ENCODE measurements at places on chromosomes 5 and 9.

- no peak for DNase-seq
Observed at GRCh38 chr9:136086951-136087740, 7.9 kb downstream of the NACC2 start.

DNA sequence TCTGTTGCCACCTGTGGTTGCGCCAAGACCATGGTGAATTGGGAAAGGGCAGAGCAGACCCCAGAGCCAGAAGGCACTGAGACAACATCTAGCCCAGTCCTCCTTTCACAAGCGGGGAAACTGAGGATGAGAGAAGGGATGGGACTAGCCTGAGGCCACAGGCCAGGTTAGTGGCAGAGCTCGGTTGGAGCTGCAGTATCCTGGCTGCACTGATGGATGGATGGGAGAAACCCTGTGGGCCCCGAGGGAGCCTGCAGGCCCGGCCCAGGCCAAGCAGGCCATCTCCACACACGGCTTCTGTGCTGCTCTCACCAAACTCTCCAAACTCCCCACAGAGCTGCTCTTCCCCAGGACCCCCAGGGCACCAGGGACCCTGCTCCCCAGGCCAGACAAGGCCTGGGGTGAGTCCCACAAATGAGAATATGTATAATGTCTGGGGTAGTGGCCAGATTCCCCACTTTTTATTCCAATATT, 60.2 kb downstream of the TSTD2 start:
- peak; percentile 1 for DNase-seq

- no peak for DNase-seq
Observed at GRCh38 chr5:175060257-175060656, 335.9 kb downstream of the MSX2 start.

- DNase-seq, result no peak
Observed at GRCh38 chr5:62596691-62597090, 18.1 kb downstream of the LRRC70 start.

GRCh38 chr9:33340186-33340585, 49.9 kb downstream of the NFX1 start:
- DNase-seq, result no peak

DNA sequence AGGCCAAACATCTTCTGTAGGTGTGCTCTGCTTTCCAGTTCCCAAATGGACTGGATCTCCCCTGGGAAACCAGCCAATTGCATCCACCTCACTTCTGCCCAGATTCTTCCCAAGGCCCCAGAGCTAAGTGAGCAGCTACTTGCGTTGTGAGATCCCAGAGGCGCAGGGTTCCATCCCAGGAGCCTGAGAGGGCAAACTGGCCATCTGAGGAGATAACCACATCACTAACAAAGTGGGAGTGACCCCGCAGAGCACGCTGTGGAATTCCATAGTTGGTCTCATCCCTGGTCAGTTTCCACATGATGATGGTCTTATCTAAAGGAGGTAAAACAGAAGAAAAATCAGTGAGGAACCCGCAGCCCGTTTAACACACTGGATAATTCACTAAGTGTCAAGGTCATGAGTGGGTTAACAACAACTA, 1.7 kb downstream of the RACK1 start:
- no peak for DNase-seq

- no peak for DNase-seq
Observed at GRCh38 chr5:173714551-173715428, 98.3 kb upstream of the BOD1 start.

GRCh38 chr9:138048184-138048583, 170.6 kb downstream of the CACNA1B start:
- peak; percentile 27 for DNase-seq

DNA sequence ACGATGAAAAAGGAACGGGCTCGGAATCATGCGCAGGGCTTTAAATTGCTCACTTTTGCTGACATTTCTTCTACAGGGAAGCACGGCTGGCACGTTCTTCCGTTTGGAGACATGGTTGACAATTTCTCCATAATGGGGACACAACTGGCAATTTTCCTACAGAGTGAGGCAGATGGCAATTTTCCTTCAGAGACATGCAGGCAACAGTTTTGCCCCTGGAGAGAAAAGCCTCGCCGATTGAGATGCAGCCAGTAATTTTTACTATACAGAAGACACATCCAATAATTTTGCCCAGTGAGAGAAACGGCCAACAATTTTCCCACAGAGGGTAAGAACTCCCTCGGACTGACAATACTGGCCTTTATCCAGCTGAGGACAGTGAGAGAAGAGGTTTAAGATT, 90.9 kb upstream of the GPR151 start:
- no peak for DNase-seq

DNA sequence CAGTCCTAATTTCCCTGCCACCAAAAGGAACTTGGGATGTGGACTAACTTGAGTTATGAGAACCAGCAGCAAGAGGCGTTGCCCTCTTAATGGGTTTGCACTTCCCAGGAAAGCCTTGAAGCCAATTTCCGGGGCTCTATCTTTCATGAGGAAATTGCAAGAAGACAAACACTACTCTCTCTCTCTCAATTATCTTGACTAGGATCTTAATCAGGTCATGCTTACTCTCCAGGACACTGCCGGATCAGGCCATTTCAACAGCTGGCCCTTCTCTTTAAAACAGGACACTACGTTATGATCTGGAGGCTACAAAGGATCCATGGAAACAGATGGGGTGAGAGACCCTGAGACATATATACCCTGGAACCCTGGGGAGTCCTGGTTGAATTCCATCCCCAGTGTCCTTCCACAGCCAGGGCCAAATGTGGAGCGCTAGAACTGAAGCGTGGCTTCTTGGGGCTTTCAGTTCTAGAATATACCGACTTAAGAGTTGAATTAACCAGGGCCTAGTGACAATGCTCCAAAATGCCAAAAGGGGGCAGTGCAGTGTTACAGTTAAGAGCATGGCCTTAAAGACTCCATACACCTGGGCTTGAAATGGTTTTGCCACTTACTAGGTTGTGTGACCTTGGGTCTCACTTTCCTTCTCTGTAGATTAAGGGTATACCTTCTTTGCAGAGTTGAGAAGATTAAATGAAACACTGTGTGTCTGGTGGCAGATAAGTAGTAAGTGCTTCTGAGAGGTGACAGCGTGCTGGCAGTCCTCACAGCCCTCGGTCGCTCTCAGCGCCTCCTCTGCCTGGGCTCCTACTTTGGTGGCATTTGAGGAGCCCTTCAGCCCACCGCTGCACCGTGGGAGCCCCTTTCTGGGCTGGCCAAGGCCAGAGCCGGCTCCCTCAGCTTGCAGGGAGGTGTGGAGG, 21.1 kb downstream of the FAM219A start:
- DNase-seq, result no peak

- no peak for DNase-seq
Observed at GRCh38 chr5:138752341-138752950, 779 bp upstream of the CTNNA1 start.

GRCh38 chr9:100913257-100913656, 115.3 kb upstream of the PLPPR1 start:
- no peak for DNase-seq

GRCh38 chr9:106878934-106879333, 16.0 kb downstream of the ZNF462 start:
- no peak for DNase-seq

- DNase-seq, result no peak
Observed at GRCh38 chr5:179716286-179716685, 16.3 kb upstream of the MAML1 start.

DNA sequence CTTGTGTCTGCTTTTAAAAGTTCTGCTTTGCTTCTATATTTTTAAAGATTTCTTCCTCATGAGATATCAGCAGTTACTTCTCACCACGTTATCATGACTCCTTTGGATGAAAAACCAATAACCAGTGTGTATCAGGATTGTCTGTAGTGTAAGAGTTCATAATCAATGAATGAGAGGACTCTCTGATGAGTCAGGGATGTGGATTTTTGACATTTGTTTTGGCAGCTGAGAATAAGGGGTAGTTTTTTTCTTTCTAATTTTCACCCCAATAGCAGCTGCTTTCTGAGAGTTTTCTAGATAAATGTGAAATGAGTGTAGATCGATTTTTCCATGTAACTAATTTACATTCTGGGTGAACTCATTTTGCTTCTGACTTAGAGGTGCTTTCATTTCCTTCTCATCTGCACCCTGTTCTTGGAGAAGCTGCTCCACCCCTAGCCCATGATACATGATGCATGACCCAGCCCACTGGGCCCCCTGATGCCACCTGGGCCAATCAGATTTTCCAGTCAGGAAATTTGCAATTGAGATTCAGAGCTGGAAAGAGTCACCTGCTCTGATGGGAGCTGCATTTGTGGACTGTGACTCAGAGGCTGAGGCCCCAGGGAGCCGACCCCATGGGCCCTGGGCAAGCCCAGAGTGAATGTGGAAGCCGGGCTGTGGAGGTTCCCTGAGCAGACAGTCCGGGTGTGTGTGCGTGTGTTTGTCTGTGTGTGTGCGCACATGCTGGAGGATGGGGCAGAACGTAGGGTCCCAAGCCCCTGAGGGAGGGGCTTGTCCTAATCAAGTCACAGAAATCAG, 159.3 kb downstream of the RGS3 start:
- DNase-seq, result peak; percentile 69

- DNase-seq, result no peak
Observed at GRCh38 chr5:9212605-9213004, 333.3 kb downstream of the SEMA5A start.

DNA sequence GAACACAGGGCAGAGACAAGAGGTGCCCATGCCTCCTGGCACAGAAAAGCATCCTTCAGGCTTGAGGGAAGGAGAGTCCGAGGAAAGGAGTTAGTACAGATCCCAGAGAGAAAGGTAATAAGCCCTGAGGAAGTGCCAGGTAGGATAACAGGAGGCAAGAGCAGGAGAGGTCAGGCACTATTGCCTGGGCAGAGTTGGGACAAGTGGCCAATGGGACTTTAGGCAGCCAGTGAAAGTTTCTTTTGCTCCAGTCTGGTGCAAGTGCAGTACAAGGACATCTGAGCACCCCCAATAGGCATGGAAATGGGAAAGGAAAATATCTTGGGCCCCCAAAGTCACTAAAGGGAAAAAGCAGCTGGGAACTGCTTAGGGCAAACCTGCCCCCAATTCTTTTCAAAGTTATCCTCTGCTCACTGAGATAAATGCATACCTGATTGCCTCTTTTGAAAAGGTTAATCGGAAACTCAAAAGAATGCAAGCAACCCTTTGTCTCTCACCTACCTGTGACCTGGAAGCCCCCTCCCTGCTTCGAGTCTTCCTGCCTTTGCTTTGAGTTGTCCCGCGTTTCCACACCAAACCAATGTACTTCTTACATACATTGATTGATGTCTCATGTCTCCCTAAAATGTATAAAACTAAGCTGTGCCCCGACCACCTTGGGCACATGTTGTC, 46.5 kb downstream of the ELOVL7 start:
- no peak for DNase-seq

DNA sequence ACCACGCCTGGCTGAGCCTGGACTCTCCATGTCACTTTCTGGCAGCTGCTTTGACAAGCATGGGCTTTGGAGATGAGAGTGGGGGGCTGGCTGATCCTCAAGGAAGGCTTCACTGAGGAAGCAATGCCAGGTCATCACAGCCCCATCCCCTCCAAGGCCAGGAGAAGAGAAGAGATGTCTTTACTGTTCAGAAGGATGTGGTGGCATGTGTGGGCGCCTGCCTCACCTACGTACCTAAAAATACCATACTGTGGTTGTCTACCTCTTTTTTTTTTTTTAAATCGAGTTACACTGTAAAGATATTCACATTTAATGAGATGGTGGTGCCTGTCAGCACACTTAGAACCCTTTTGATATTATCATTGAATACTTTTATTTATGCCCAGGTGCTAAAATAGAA, 26.4 kb upstream of the CTNNA1 start:
- no peak for DNase-seq

DNA sequence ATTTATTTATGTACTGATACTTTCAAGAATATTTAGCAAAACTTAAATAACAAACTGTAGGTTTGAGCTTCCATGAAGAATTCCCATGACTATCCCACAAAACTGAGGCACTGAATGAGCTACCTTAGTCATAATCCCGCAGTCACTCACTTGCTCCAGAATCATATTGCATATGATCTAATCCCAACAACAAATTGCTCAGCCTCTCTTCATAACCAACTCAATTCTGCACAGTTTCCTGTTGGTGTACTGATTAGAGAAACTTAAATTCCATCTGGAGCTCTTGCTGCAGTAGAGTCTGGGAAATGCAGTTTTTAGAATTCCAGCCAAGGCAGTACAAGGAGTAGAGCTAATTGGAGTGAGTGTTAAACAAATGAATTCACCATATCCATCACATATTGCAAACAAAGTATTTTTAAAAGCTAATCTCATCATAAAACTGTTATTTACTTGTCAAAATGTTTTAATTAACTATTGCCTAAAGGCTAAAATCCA, 35.7 kb upstream of the CDH18 start:
- no peak for DNase-seq

DNA sequence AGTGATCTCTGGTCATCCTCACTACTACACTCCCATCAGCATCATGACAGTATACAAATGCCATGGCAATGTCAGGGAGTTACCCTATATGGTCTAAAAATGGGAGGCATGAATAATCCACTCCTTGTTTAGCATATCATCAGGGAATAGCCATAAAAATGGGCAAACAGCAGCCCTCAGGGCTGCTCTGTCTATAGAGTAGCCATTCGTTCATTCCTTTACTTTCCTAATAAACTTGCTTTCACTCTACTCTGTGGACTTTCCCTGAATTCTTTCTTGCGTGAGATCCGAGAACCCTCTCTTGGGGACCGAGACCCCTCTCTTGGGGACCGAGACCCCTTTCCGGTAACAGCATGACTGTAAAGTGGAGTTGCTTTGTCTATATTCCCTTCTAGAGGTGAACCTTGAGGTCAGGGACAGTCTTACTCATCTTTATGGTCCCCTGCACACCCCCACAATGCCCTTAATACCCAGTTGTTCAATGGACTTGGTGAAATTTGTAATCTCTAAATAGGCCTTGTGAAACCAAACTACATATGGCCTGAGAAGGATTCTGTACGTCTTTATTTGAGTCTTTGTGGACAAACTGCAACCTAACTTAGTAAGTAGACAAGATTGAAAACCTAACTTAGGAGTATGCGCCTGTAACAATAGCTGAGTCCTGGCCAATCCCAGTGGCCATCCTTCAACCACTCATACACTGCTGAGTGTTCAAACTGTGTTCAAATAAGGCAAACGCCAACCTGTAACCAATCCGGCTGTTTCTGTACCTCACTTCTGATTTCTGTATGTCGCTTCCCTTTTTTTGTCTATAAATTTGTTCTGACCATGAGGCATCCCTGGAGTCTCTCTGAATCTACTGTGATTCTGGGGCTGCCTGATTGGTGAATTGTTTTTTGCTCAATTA, 32.3 kb upstream of the UBTD2 start:
- DNase-seq, result no peak

- DNase-seq, result no peak
Observed at GRCh38 chr5:124755565-124755964, 9.1 kb upstream of the ZNF608 start.

DNA sequence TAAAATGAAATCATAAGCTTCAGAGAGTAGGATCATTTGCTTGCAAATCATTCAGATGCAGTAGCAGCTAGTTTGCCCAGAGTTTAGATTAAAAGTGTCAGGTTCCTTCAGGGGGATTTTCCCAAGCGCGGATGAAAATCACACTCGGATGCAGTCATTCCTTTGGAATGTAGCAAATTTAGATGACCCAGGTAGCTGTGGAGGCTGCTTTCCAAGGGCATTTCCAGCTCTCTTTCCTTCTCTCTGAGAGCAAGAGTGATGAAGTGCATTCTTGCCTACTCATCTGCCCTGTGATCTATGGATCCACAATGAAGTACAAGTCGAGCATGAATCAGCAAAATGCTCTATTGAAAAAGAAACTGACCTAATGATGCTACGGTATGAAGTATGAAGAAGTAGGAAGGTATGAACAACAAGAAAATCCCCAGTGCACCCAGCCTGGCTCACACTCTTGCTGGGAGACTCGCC, 200.2 kb downstream of the PLK2 start:
- DNase-seq, result no peak
